Right renal pelvis (tissue), 4 donors: ENCODE measurements at places on chromosomes 13 and 19. TPM values are rescaled to one million over a fixed set of nuclear protein-coding genes. Genes with fewer than 3 reads are reported as not detected.

Gene ZNF132
- polyA plus RNA-seq = 11.9 TPM

Gene CNMD
- 1.00 TPM for polyA plus RNA-seq

Gene RINL
- polyA plus RNA-seq = 7.5 TPM

Gene KANK3
- 16.7 TPM for polyA plus RNA-seq

DNA sequence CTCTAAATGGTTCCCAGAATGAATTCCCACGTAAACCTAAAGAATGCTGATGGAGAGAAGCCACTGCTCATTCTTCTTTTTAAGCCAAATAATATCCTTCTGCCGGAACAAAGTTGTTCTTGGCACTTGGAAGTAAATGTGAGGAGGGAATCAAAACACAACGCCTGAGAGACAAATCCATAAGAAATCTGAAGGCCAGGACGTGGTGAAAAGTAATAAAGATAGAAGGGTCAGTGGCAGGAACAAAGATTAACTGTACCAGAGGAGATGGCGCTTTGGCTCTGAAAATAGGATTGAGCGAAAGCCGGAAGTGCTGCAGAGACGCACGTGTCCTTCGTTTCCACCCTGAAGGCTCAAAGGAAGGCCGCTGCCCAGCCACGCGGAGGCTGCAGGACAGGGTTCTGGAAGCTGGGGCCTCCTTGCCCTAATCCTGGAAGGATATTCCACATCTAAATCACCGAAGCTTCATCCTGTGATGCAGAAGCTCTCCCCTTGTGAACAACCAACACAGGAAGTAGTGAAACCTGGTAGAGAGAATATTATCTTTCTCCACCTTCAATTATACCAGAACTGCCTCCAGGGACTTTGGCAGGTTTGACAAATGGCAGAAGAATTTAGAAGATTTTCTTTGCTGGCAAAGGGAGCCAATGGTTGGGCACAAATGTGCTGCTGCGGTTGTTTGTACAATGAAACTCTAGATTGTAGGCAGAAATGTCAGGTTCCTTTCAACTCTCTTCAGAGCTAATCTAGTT lies 214.6 kb upstream of the SERP2 start:
- DNase-seq = no peak

GRCh38 chr13:50161052-50161451 lies 145.8 kb downstream of the KCNRG start:
- DNase-seq = no peak

- DNase-seq = no peak
Observed at GRCh38 chr19:35714601-35715354, 3.0 kb upstream of the KMT2B start.

DNA sequence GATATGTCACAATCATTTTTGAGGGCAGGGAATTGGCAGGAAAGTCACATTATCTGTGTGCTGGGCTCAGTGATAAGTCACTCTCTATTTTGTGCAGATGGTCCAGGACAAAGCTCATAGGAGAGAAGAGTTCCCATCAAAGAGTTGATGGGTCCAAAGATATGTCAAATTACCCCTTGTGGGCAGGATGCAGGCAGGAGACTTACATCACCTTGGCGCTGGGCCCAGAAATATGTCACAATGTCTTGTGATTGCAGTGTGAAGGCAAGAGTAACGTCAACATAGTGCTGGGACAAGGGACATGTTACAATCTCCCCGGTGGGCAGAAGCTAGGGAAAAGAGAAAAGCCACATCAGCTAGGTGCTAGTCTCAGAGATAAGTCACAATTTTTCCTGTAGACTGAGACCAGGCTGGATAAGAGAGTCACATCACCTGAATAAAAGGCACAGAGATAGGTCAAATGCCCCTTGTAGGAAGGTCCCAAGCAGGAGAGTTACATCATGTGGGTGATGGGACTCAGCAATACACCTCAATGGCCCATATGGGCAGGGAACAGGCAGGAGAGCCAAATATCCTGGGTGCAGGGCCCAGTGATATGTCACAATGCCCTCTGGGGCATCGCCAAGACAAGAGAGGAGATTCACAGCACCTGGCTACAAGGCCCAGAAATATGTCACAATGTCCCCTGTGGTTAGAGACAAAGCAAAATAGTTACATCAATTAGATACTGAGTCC lies 47.9 kb downstream of the ZNF99 start:
- DNase-seq = no peak

DNA sequence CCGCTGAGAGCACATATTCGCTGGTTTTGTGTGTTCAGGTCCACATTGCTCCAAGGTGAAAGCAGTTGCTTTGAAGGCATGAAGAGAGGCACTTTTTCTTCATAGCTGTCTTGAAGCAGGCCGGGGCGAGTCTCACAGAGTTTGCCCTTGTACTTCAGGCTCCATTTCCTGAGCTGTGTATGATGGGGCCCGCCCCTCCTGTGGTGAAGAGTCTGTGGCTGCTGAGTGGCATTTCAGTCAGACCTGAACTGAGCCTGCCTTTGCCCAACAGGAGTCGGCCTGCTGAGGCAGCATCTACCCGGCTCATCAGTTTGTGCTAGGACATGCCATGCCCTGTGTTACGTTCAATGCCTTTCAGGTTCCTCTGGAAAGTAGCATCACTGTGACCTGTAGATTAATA lies 44.4 kb upstream of the C1QTNF9 start:
- DNase-seq = no peak

DNA sequence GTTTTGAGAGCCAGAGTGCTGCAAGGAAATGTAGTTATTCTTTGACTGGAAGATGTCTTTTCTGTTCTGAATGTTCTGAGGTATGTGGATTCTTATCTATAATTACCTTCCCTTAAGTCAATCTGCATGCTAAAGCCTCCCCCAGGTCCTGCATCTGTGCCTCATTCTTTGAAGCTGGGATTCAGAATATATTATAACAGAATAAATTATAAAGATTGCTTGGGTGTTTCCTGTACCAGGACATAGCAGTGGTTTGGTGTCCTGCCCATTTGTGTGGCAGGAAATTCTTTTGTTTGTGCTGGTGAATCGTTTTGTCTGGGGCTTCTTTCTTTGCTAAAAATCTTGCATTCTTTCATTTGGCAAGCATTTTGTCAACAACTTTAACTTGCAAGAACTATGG lies 60.2 kb downstream of the ITGBL1 start:
- no peak for DNase-seq

GRCh38 chr13:47875201-47875600 lies 125.9 kb downstream of the SUCLA2 start:
- DNase-seq = no peak

DNA sequence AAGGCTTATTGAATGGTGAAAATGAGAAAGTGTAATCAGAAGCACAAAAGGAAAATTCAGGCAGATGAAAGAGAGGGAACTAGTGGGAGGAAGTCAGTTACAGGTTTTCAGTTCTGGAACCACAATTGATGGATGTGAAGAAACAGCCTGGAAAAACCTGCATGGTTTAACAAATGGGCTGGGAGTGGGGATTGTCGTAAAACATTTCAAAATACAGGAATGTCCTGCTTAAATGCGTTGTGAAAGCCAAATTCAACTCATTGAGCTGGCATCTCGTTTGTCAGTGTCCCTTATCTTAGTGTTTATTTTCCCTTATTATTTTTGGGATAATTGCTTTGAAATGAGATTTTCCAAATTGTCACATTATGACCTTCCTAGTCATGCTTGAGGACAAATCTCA lies 106.5 kb upstream of the RFC3 start:
- no peak for DNase-seq

GRCh38 chr13:31797154-31797775 lies 57.9 kb downstream of the RXFP2 start:
- DNase-seq = no peak

GRCh38 chr13:105139380-105140285 lies 1395.8 kb downstream of the EFNB2 start:
- DNase-seq = no peak

- no peak for DNase-seq
Observed at GRCh38 chr19:5144545-5145179, 175.7 kb downstream of the KDM4B start.

- DNase-seq = no peak
Observed at GRCh38 chr13:40064154-40065097, 409.0 kb downstream of the COG6 start.

GRCh38 chr13:36857253-36857652 lies 38.2 kb downstream of the RFXAP start:
- no peak for DNase-seq
